ENCODE measurements at places on chromosomes 6 and 20. TPM values are rescaled to one million over a fixed set of nuclear protein-coding genes. Genes with fewer than 3 reads are reported as not detected.

The UBE2J1 gene
- total RNA-seq = 32.9 TPM

The TREM2 gene
- 8.8 TPM for total RNA-seq

The TTI1 gene
- total RNA-seq = 15.2 TPM

The TNFRSF6B gene
- total RNA-seq = 6.1 TPM

The ADGRF5 gene
- total RNA-seq = 23.8 TPM

The CST1 gene
- total RNA-seq = 2.5 TPM

The EGFL8 gene
- total RNA-seq = 312 TPM

The GNAS-AS1 gene
- total RNA-seq = 1.5 TPM

The E2F3 gene
- 5.8 TPM for total RNA-seq

The PRDM1 gene
- total RNA-seq = 15.9 TPM

The PRRT1 gene
- 6.1 TPM for total RNA-seq

The DOP1A gene
- total RNA-seq = 42.7 TPM

The STMN3 gene
- total RNA-seq = 19.7 TPM

The CST5 gene
- not detected for total RNA-seq

The CST4 gene
- total RNA-seq = not detected

The ELOVL4 gene
- 1.2 TPM for total RNA-seq

The HSPA12B gene
- total RNA-seq = 20.4 TPM

The GGT7 gene
- 27.0 TPM for total RNA-seq

The C20orf141 gene
- not detected for total RNA-seq

The SPAG4 gene
- total RNA-seq = 4.5 TPM

The HEY2 gene
- 4.3 TPM for total RNA-seq

The RBM24 gene
- 3.1 TPM for total RNA-seq

The GPR6 gene
- total RNA-seq = not detected

The UTRN gene
- 594 TPM for total RNA-seq

The PDE7B gene
- 13.3 TPM for total RNA-seq

The MOCS1 gene
- total RNA-seq = 37.3 TPM

All from sciatic nerve (tissue), 2 donors.